ENCODE measurements at places on chromosomes 12 and 14.

GRCh38 chr12:94740601-94741362 lies 90.4 kb upstream of the TMCC3 start:
- DNase-seq, result no peak

- DNase-seq, result no peak
Observed at GRCh38 chr12:57764662-57765002, 2.2 kb downstream of the CYP27B1 start.

GRCh38 chr12:107242189-107242588 lies 148.8 kb upstream of the CRY1 start:
- DNase-seq, result no peak

- DNase-seq, result no peak
Observed at GRCh38 chr12:131991816-131992430, 42.2 kb downstream of the EP400 start.

GRCh38 chr14:51507906-51508511 lies 143.7 kb upstream of the FRMD6 start:
- no peak for DNase-seq

- DNase-seq, result no peak
Observed at GRCh38 chr12:104049903-104050356, at the start of gene GLT8D2. Gene GLT8D2 (minus strand): TSS chr12:104050187. CDS start chr12:104019648, 30,539 bp downstream.
